ENCODE measurements at places on chromosomes 7 and 10.

GRCh38 chr10:131723297-131724168 lies 177.3 kb upstream of the PPP2R2D start:
- no peak for DNase-seq

- no peak for DNase-seq
These were observed 5.1 kb downstream of the KEL start for GRCh38 chr7:142956951-142957623.

DNA sequence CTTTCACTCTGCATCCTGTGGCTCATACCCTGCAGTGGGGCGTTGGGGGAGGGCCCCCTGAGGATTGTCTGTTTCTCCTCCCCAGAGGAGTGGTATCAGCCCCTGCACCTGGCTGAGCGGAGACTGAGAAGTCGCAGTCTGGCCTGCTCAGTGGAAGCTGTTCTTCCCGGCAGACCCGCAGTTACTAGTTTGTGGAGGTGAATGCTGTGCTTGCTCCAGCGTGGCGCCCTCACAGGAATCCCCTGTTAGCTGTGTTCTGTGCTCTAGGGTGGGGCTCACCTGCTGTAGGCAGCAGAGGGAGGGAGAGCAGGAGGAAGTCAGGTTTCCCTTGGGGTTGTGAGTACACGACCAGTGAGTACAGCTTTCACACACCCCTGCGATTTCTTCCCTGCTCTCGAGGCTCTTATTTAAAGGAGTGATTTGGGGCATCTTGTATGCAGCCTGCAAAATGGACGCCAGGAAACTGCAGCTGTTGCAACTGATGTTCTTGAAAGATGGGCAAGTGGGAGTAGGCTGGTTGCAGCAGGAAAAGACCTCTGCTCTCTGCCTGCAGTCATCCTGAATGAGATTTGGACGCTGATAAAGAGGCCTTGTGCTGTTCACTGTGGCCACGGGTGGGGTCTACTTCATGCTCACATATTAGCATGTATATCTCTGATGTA lies 66.4 kb downstream of the HK1 start:
- DNase-seq = peak; percentile 35

- DNase-seq = no peak
These were observed 115.4 kb downstream of the TMEM26 start for GRCh38 chr10:61337741-61338140.

GRCh38 chr7:93516834-93517233 lies 57.7 kb downstream of the CALCR start:
- no peak for DNase-seq

DNA sequence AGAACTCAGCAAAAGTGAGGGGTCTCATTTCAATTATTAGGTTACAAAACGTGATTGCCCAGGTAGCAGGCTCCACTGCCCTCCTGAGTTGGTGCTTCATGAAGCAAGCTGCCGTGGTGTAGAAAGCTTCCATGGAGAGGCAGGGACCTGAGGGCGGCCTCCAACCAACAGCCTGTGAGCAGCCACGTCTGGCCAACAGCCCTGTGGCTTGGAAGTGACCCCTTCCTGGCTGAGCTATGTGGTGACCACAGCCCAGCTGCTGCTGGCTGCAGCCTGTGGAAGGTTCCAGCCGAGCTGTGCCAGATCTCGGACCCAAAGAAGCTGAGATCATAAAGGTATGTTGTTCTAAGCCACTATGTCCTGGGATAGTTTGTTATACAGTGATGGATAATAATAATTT lies 122.5 kb upstream of the KLF6 start:
- DNase-seq = no peak
